ENCODE measurements at places on chromosomes 6 and 20.

DNA sequence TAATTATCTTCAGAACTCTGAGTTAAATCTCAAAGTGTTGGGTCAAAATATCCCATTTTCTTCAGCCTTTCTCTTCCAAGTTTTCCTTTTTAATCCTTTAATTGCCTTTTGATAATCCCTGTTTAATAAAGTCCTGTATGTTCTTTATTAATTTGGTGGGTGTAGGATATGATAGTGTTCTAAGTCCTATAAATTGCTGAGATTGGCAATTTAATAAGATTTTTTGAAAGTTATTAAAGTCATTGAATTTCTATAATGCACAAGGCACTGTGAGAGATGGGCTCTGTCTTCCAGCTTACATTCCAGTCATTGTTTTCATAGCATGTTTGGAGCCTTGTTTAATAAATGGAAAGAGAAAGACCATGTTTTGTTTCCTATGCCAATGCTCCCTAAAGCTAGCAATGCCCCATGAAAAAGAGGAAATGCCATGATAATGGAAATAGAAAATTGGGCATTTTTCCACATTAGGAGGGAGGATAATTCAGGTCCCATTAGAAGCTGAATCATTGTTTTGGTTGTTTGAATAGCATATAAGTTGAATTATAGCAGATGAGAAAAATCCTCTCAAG is 404.8 kb downstream of the CD109 start:
- DNase-seq = no peak

DNA sequence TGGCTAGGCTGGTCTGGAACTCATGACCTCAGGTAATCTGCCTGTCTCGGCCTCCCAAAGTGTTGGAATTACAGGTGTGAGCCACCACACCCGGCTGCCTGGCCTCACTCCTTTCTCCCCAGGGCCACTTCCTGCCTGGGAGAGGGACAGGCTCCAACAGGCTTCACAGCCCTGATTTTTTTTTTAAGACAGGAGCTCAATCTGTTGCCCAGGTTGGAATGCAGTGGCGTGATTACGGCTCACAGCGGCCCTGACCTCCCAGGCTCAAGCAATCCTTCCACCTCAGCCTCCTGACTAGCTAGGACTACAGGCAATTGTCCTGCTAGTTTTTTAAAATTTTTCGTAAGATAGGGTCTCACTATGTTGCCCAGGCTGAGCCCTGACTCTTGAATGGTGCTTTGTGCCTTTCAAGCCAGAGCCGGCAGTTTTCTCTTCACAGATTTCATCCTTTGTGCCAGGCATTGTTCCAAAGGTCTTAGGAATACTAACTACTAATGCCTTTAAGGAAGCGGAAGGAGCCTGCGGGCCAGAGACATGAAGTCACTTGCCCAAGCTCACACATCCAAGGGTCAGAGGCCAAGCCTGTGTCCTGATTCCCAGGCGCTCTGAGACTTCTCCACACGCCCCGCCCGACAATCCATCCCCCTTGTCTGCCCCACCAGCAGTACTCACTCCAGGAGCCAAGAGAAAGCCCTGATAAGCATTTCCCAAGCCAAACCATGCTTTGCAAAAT is 19.2 kb downstream of the CAPN11 start:
- no peak for DNase-seq

GRCh38 chr6:16555550-16555949 is 205.7 kb downstream of the ATXN1 start:
- no peak for DNase-seq

DNA sequence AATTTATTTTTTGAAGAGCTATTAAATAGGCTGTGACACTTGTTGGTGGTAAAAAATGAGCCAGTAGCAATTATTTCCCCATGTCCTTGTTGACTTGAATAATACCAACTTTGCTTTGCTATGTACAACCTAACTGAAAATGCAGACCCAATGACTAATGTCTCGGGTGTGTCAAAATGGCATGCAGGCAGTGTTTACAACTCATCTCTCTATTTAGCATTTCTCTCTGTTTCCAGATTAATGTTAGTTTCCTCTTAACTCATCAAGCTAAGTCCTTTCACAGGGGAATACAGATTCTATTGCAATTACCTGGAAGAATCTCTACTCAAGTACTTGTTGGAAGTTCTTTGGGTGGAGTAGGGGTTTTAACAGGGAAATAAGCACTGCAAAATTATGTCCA is 504.4 kb downstream of the BCKDHB start:
- no peak for DNase-seq

DNA sequence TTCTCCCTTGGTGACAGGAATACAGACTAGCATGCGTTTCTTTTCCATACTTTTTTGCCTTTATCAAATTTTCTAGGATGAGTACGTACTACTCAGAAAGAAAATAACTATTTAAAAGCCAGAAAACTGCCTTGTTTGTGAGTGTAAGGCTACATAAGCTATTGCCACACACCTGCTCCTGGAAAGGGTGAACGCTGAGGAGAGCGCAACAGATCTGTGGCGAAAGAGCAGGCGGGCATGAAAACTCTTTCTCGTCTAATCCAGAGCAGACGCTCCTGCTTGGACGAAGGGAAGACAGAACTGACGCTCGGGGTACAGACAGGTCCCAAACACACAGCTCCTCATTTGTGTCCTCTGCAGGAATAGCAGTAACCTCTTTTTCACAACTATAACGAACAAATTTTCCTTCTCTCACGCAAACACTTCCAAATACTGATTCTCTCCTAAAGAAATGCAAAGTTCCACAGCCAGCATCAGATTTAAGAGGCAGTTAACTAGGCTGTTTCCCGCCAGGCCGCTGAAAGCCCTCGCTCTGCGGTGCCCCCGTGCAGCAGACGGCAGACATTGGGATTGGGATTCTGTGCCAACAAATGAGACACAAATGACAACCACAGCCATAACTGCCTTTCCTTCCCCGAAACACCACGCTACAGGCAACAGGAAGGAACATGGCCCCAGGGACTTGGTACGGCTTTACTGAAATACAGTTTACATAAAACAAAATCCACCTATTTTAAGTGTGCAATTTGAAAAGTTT is 20.0 kb downstream of the TAF4 start:
- no peak for DNase-seq

- DNase-seq = no peak
Measured at GRCh38 chr6:113317891-113318574, 539.1 kb upstream of the MARCKS start.

GRCh38 chr20:44941120-44941691 is 19.0 kb downstream of the TOMM34 start:
- no peak for DNase-seq

DNA sequence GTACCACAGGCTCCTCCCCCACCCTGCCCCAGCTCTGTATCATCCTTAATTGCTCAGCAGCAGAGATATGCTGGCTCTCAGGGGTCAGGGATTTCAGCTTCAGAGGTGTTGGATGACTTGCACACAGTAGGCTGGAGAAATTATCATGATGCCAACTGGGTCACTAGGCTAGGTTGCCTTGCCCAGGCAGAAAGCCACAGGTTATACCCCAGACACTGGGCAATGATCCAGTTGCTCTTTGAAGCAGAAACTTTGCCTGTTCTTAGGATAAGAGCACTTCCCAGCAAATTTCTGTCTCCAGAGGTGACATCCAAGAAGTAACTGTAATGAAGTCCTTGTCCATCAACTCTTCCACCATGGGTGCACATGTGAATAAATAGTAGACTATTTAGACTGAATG is 38.3 kb upstream of the SCML4 start:
- no peak for DNase-seq

DNA sequence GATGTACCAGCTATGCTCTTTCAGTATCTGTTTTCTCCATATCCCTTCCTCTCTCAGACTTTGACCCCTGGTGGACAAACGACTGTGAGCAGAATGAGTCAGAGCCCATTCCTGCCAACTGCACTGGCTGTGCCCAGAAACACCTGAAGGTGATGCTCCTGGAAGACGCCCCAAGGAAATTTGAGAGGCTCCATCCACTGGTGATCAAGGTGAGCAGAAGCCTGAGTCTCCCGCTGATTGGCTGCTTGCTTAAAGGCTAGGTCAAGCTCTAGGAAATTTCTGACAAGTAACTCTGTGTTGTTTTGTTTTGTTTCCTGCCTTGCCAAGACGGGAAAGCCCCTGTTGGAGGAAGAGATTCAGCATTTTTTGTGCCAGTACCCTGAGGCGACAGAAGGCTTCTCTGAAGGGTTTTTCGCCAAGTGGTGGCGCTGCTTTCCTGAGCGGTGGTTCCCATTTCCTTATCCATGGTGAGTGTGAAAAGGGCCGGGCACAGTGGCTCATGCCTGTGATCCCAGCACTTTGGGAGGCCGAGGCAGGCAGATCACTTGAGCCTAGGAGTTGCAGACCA is 28.6 kb downstream of the C6orf89 start:
- DNase-seq = peak; percentile 16

DNA sequence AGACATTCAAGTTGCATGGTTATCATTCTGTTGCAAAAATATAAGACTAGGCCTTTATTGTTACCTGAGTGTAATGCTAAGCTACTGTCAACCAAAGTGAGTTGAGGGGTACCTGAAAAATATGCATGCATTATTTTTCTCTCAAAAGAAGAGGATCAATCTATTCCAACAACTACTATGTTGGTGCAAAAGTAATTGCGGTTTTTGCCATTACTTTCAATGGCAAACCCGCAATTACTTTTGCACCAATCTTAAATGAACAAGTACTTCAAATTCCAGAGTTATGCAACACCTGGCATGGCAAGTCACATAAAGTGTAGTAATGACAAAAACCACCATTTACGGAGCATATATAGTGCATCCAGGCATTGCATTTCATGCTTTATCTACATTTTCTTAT is 307.0 kb upstream of the NOX3 start:
- DNase-seq = no peak

DNA sequence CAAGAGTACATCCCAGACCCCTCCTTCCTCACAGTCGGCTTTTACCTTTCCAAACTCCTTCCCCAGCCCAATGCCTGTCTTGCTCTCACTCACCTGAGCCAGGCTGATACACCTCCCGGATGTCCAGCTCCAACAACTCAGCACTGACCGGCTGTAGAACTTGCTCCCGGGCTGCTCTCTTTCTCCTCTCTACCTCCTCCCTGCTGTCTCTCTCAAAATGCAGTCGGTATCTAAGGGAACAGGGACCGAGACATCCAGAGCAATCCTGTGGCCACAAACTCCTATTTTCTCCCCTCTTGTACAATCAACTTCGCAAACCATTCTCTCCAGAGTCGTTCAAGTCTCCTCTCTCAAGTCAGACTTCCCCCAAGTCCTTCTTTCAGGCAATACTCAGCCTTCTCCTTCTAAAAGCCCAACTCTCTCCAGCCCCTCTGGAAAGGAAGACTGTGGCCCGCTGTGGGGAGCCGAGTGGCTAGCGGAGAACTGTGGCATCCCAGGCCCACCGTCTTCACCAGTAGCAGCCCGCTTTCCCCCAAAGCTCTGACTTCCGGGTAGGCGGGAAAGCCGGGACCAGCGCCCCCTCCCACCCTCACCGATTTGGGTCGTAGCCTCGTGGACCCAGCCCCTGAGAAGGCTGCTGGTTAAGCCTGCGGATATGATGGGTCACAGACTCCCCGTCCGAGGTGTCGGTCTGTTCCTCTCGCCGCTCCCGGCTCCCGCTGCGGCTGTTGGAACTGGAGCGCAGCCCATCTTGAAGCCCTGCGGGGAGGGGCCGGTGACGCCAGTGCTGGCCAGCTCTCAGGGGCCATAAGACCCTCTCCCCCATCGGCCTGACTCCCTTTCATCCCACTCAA is 1.1 kb downstream of the GNL1 start:
- DNase-seq = no peak

GRCh38 chr6:46000905-46001304 is 14.8 kb downstream of the CLIC5 start:
- no peak for DNase-seq

- no peak for DNase-seq
Measured at GRCh38 chr6:28357036-28357435, 7.3 kb downstream of the ZKSCAN3 start.
